CD4-positive, alpha-beta T cell treated with Interleukin-15 for 4 hours (primary cell): ENCODE measurements at places on chromosomes 2 and 18.
A peak's percentile ranks its signal among the peaks of the same experiment; 100 is the strongest.

DNA sequence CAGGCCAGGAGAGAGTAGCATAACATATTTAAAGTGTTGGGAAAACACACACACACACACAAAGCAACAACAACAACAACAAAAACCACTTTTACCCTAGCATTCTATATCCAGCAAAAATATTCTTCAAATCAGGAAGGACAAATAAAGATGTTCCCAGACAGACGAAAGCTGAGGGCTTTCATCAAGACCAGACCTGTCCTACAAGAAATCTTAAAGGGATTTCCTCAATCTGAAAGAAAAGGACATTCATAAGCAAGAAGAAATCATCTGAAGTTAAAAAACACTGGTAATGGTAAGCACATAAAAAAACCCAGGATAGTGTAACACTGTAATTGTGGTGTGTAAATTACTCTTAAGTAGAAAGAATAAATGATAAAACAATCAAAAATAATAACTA is 22.7 kb upstream of the BAZ2B start:
- no peak for DNase-seq

DNA sequence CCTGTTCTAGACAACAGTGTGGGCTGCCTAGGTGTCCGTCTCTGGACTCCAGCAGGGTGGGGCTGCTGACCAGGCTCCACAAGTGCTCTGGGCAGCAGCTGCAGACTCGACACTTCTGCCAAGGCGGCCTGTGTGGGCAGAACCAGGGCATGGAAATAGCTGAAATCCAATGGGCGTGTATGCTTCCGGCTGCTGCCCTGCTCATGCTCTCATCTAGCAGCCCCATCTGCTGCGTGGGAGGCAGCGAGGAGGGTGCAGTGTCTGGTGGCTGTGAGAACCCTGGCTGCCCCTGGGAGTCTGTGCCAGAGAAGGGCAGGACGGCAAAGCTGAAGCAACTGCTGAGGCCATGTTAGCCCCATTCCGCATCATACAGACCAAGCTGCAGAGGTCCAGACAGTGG is 174.9 kb downstream of the SOX11 start:
- no peak for DNase-seq

- peak; percentile 56 for DNase-seq
These were observed 430 bp upstream of the CHMP1B start for GRCh38 chr18:11850821-11851145.

GRCh38 chr2:105406221-105406620 is 7.4 kb upstream of the FHL2 start:
- no peak for DNase-seq

GRCh38 chr18:79949697-79950487 is 1.6 kb downstream of the SLC66A2 start:
- DNase-seq, result no peak

- DNase-seq, result peak; percentile 84
These were observed 155.0 kb downstream of the EIPR1 start for GRCh38 chr2:3222636-3223035.

DNA sequence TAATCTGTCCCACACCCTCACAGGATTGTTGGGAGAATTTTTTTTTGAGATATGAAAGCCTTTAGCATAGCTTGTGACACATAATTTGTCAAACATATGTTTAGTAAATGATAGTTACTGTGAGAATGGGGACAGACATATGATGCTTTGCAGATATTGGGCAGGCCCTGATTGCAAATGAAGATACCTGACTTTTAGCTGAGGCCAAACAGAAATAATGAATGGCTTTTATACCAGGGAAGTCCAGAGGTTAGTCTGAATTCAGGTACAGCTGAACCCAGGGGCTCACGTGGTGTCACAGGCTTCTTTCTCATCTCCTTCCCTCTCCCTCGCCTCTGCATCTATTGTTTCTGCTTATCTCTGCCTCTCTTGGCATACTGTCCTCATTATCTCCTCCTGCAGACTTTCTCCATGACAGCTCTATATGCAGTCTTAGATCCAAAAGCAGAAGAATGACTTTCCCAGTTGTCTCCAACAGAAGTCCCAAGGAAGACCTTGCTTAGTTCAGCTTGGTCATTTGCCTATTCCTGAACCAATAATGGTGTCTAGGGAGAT is 4.9 kb upstream of the WNT10A start:
- no peak for DNase-seq

- DNase-seq, result no peak
These were observed 10.6 kb upstream of the GALNT5 start for GRCh38 chr2:157246765-157247407.

DNA sequence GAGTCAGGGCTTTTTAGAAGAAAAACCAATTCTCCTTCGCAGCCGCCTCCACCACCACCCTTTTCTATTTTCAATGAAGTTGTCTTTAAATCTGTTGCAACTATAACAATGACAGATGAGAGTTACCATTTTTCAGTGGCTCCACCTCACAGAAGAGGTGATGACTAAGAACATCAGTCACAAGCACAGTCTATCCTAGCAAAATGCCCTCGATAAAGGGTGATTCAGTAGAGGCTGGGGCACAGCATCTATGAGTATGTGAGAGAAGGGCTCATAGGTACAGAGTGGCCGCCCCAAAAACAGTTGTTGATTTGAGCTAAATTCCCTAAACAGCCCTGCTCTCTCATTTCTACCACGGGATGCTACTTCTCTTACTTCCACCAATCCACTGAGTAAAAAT is 310.8 kb upstream of the MGAT5 start:
- DNase-seq, result no peak

- DNase-seq, result no peak
These were observed 392.1 kb downstream of the PTH2R start for GRCh38 chr2:208798698-208799097.

GRCh38 chr2:141641462-141641861 is 489.4 kb downstream of the LRP1B start:
- no peak for DNase-seq

DNA sequence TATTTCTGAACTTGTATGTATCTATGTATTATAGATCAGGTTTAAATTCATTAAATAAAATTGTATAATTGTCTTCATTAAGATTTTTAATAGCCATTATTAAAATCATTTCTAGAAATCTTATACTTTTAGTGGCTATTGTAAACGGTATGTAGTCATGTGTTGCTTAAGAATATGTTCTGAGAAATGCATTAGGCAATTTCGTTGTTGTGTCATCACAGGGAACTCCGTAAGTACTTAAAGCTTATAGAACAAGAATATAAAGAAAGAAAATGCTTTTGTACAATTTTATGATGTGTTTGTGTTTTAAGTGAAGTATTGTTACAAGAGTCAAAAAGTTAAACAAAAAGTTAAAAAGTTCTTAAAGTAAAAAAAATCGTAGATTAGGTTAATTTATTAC is 765.8 kb downstream of the METTL4 start:
- no peak for DNase-seq

GRCh38 chr2:31476511-31477180 is 62.1 kb upstream of the XDH start:
- no peak for DNase-seq

GRCh38 chr2:36193680-36194079 is 161.9 kb upstream of the CRIM1 start:
- DNase-seq, result no peak

GRCh38 chr2:171260471-171261424 is 100.1 kb upstream of the TLK1 start:
- peak; percentile 4 for DNase-seq

GRCh38 chr2:171334171-171334570 is 99.6 kb downstream of the METTL8 start:
- no peak for DNase-seq

GRCh38 chr18:74242438-74243096 is 49.2 kb downstream of the CYB5A start:
- DNase-seq, result no peak

DNA sequence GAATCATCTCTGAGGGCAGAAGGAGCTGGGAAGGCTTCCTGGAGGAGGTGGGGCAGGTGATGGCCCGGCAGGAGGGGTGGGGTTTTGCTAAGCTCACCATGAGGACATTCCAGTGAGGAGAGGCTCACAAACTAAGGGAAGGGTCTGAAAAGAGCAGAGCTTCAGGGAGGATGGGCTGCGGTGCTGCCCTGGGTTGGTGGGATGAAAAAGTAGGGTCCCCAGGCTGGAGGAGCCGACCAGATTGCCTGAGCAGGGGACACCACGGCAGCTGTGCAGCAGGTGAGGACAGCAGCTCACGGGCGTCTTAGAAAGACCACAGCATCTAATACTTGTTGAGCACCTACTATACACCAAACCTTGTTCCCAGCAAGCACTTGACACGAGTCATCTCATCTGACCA is 82.2 kb downstream of the DYSF start:
- DNase-seq, result no peak

- DNase-seq, result no peak
These were observed 40.0 kb downstream of the BIN1 start for GRCh38 chr2:127066942-127067341.

GRCh38 chr2:68158134-68158447 is 403 bp downstream of the PNO1 start:
- DNase-seq, result no peak

GRCh38 chr2:123732563-123732962 is 292.5 kb upstream of the CNTNAP5 start:
- no peak for DNase-seq

GRCh38 chr2:188146888-188147287 is 144.8 kb upstream of the GULP1 start:
- DNase-seq, result no peak

DNA sequence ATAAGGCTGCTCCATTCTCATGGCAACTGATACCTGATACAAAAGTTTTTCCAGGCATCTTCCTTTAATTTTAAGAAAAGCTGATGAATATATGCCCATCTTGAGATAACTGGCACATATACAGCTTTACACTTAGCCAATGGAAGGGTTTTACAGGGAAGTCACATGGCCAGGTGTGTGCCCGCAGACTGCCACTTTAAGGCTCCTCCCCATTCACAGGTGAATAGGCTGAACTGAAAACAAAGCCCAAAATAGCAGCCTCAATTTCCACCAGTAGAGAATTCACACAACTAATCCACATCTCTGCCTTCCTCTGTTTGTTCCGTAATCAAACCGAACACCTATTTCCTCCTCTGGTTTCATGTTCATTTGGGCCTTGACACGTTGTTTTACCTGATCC is 9.8 kb upstream of the ME2 start:
- DNase-seq, result no peak

DNA sequence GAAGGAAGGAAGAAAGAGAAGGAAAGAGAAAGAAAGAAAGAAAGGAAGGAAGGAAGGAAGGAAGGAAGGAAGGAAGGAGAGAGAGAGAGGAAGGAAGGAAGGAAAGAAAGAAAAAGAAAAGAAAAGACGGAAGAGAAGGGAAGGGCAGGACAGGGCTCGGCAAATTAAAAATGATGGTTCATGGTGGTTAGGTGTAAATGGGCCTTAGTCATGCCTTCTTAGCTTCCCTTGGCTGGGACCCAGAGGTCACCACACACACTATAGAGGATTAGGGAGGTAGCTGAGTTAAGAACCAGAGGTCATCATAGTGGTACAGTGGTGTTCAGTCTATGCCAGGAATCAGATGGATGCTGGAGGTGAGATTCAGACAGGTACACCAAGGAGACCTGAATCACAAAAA is 9.3 kb upstream of the ATL2 start:
- no peak for DNase-seq

DNA sequence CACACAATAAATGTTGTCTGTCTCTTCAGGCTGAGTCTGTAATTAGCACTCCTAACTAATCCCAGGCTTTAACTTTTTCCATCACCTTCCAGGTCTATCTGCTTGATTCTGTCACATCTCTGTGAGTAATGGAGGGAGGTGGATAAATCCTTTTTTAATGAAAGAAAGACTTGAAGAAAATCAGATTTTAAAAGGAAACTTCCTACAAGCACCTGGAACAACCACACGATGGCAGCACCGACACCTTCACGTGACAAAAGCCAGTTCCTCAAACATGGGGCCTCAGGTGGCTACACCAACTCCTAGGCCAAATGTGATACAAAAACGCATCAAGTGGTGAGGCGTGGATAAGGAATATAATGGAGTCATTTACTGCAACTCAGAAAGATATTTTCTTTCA is 41.8 kb downstream of the TGFBRAP1 start:
- no peak for DNase-seq

- no peak for DNase-seq
These were observed 52.8 kb downstream of the TMEM178A start for GRCh38 chr2:39718483-39718882.

DNA sequence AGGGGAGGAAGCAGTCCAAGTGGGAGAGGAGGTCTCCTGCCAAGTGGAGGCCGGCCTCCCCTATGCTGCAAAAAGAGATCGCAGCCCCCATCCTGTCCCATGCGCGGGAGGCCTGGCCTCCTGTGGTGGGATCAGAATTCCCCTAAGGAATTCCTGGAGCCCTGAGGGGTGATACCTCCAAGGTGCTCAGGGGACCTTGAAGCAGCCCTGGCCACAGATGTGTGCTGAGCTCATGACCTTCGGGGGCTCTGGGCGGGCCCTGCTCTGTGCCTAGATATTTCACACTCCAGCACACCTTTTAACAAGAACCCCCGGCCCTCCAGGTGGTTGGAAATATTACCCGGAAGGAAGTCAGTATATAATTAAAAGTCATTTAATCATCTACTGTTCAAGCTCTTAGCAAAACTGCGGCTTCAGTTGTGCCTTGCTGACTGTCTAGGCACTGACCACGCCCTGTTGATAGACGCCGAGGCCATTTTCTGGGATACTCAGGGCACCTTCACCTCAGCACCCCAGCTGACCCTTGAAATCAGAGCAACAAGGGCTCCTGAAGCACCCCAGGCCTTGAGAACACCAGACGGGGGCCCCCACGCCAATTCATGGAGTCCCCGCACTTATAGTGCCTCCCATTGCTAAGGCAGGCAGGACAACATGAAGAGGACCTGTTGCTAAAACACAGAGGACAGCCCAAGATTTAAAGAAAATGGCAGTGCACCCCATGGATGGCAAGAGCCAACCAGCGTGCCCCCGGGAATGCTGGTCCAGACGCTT is 119.1 kb downstream of the NDUFA10 start:
- DNase-seq, result no peak

DNA sequence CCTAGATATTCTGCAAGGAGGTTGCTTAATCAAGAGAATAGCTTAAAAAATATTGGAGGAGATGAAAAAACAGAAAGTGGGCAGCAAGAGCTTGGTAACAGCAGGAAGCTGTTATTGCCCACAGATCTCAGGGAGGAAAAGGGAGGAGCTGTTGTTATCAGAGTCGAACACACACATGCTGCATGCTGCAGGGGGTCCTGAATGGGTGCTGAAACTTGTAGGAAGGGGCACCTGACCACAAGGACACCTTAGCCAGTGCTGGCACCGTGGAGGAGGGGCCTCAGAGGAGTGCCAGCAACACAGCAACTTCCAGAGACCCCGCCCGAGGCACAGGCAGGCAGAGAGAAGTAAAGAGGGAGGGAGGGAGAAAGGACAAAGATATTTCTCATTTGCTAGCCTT is 332.9 kb downstream of the SOCS6 start:
- DNase-seq, result peak; percentile 25
